ENCODE measurements at places on chromosomes 13 and 19.

- no peak for DNase-seq
Observed at GRCh38 chr19:14480700-14481079, 5.5 kb upstream of the PTGER1 start.

- no peak for DNase-seq
Observed at GRCh38 chr19:38544569-38545315, 73.0 kb downstream of the MAP4K1 start.

DNA sequence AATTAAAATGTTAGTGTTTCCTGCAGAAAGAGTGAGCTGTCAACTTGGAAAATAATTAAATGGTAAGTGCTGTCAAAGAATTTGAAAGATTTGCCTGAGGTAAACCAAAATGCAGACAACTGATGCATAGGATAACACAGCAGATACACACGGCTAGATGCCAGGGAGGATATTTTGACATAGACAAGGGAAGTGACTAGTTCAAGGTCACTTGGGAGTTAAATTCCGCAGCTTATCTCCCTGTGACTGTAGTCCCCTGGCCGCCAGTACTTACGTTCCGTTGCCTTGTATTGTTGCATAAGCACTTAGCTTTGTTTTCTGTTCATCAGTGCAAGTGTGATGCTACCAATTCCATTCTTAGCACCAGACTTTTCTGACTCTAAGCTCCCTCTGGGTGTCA is 247.3 kb upstream of the MAB21L1 start:
- no peak for DNase-seq

DNA sequence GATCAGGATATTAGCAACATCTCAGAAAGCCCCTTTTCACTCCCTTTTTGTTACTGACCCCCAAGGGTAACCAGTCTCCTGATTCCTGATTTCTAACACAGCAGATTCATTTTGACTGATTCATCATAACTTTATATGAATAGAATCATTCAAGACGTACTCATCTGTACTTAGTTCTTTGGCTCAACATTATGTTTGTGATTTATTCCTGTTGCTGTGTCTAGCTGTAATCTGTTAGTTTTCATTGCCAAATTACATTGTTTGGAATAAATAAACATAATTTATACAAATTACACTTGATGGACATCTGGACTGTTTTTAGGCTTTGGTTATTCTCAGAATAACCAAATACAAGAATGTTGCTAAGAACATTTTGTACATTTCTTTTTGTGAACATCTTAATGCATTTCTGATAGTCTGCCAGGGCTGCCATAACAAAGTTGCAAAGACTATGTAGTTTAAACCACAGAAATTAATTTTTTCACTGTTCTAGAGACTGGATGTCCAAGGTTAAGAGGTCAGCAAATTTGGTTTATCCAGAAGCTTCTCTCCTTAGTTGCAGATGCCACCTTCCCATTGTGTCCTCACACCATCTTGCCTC is 62.8 kb upstream of the EDNRB start:
- DNase-seq: no peak

DNA sequence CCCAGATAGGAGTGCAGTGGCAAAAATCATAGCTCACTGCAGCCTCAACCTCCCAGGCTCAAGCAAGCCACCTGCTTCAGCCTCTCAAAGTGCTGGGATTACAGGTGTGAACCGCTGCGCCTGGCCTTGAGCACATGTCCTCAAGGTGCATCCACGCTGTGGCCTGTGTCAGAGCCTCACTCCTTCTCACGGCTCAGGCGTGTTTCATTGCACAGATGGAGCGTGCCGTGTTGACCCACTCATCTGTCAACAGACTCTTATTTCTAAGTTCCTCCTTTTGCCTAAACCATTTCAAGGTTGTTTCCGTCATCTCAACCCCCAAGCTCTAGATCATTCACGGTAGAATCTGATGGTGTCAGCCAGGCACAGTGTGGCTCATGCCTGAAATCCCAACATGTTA is 28.2 kb downstream of the ATP8B3 start:
- no peak for DNase-seq

GRCh38 chr19:50717026-50717723 is 2.4 kb downstream of the SHANK1 start:
- no peak for DNase-seq

GRCh38 chr13:43805071-43805468 is 18.3 kb upstream of the ENOX1 start:
- peak; percentile 58 for DNase-seq

GRCh38 chr19:14363183-14364097 is 17.8 kb upstream of the ADGRE5 start:
- DNase-seq: peak; percentile 74

DNA sequence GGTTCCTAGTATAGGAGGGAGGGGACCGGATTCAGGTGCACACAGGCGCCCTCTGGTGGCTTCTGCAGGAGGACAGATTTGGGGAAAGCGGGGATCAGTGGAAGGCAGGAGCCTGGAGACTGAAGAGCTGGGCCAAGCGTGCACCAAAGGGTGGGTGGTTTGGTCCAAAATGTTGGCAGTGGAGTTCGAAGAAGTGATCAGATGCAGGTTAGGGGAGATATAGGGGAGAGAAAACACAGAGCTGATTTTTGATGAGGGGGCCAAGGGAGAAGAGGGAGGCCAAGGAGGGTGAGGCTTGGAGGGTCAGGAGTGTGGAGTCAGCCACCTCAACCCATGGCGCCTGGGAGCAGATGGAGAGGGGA is 6.8 kb upstream of the CARM1 start:
- DNase-seq: peak; percentile 83

DNA sequence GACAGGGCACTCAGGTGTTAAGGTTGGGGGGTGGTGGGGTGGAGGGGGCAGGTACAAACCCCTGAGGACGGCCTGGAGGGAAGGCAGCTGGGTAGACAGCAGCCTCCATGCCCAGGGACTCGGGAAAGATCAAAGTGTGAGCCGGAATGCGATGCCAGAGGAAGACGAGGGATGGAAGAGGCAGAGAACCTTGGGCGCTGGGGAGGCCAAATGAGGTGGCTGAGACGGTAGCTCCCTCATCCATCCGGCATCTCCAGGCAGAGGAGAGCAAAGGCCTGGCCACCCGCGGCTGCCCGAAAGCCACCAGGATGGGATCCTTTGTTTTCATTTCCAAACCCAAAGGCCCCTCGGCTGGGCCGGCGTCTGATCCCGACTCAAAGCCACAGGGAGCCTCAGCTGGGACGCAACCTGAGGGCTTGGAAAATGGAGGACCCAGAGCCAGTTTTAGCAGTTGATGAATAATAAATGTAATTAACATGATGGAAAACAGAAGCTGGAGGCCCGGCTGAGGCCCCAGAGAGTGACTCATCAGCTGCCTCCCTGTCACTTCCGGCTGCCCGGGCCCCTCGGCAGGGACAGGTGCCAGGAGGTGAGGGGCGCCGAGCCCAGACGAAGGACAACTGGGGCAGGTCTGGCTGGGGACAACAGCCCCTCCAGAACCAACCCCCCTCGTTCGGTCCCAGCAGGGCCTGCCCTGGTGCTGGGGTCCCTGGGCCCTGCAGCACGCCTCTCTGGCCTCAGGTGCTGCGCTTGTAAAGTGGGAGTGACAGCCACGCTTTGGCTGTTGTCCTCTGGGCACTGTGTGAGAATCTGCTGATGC is 61.6 kb downstream of the CEBPG start:
- DNase-seq: no peak

DNA sequence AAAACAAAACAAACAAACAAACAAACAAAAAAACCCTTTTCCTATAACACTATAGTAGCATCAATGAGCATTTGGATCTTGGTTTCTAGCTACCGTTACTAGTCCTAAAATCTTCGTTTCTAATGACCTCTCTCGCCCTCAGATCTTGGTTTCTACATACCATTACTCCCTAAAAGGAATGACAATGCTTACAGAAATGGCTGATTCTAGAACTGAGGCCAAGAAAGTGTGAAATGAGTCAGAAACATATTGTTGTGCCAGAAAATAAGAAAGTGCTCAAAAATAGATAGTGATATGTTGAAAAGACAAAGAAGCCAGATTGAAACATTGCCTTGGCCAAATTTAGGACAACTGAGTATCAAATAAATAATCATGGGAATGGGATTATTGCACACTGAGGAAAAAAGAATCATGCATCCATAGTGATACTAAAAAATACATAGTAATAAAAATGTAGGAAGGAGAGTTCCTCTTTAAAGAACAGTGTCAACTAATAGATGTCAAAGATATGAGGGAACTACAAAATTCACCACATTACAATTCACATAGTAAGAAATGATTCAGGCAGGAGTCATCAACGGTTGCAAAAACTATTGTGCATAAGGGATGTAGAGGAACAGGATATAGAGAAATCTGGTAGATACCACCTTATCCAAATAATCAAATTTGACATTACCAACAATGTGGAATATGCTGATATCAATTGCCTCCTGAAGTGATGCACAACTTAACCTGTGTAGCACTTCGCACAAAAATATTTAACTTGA is 386.6 kb downstream of the DIAPH3 start:
- no peak for DNase-seq

- no peak for DNase-seq
Observed at GRCh38 chr13:45209229-45209628, 8.4 kb upstream of the KCTD4 start.

GRCh38 chr13:57897225-57897624 is 265.7 kb downstream of the PCDH17 start:
- DNase-seq: no peak

- no peak for DNase-seq
Observed at GRCh38 chr13:26873386-26873698, 112.8 kb upstream of the GPR12 start.

DNA sequence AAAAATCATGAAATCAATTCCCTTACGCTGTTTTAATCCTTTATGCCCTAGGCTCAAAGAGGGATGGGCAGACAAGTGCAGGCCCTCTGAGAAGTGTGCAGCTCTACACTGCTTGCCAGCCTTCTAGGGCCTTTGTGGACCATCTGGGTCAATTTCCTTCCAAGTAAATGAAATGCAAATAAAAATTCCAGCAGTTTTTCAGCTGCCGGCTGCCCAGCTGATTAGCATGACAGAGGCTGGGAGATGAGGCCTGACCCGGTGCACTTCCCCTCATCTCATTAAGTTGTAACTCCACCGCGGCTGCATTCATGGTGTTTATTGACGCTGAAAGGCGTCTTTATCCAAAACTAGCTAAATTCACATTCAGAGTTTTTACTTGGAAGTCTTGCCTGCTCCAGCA is 47.5 kb upstream of the GSX1 start:
- no peak for DNase-seq

- DNase-seq: no peak
Observed at GRCh38 chr19:869245-870177, 10.0 kb downstream of the CFD start.

- DNase-seq: no peak
Observed at GRCh38 chr19:3976495-3977241, 5.8 kb upstream of the DAPK3 start.

DNA sequence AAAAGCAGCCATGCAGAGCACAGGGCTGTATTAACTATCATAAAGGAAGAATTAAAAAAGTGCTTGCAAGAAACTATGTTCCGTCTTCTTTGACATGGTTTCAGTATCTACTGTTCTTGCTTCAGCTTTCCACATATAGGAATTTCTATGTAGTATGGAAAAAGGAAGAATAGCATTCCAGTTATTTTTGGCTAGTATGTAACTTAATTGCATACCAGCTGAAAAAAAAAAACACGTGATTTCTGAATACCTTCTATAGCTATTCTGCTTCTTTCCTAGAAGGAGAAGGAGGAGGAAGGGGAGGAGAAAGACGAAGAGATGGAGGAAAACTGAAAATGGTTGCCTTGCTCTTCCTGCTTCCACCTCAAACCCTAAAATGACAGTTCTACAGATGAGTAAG is 619.0 kb downstream of the KCTD12 start:
- DNase-seq: no peak

DNA sequence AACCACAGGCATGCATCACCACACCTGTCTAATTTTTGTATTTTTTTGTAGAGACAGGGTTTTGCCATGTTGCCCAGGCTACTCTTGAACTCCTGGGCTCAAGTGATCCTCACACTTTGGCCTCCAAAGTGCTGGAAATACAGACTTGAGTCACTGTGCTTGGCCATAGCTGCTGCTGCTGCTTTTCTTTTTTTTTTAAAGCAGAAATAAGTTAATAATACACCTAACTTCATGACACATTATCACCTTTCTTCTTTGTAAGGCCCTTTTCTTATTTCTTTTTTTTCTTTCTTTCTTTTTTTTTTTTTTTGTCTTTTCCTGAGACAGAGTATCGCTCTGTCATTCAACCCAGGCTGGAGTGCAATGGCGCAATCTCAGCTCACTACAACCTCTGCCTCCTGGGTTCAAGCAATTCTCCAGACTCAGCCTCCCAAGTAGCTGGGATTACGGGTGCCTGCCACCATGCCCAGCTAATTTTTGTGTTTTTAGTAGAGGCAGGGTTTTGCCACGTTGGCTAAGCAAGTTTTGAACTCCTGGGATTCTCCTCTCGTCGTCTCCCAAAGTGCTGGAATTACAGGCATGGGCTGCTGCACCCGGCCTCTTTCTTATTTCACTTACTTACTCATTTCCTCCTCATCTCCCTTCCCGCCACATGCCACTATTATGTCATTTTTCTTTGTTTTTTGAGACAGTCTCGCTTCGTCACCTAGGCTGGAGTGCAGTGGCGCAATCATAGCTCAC is 8.7 kb downstream of the SHKBP1 start:
- DNase-seq: no peak

GRCh38 chr19:20664901-20665781 is 3.8 kb upstream of the ZNF626 start:
- no peak for DNase-seq

- DNase-seq: no peak
Observed at GRCh38 chr19:6803036-6803404, 30.5 kb downstream of the VAV1 start.

DNA sequence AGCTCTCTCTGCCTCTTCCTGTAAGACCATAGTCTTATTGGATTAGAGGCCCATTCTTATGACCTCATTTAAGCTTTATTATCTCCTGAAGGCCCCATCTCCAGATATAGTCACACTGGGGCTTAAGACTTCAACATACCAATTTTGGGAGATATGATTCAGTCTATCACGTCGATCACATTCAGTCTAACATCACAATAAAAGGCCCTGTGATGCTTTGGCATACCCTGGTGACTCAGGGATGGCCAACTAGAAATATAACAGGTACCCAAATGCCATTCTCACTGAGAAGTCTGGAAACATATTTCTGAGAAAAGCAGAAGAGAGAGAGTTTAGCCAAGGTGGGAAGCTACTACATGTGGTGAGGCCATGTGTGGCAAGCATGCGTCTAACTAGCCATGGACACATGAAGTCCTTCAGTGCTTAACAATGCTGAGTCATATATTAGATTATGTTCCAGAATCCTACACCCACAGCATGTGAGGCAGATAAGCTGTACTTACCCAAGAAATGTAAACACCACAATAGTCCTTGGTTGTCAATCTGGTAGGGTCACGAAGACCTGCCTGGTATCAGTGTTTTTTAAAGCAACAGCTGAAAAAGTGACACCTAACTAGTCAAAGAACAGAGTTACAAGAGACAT is 485.1 kb downstream of the FOXO1 start:
- DNase-seq: no peak

- no peak for DNase-seq
Observed at GRCh38 chr13:44329909-44330545, 43.6 kb upstream of the SERP2 start.

DNA sequence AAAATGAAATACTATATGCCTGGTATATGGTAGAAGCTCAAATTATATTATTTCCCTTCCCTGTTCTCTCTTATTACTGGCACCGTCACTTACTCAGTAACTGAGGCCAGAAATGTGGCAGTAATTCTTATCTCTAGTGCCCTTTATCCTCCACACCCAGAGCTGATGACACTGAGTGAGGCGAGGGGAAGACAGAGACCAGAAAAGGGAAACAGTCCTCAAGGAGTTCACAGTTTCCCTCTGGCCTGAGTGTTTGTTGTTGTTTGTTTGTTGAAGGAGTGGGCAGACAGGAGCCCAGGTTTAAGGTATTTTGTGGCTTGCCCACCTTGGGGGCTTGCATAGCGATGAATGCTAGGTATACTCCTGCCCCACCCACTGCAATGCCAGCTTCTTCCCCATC is 101.5 kb upstream of the FNDC3A start:
- no peak for DNase-seq

All from stimulated activated CD4-positive, alpha-beta T cell treated with anti-CD3 and anti-CD28 coated beads, Interleukin-1b, Interleukin-23, amount 100 ng/mL, for 48 hours (primary cell).